ENCODE measurements at places on chromosomes 1 and 21.

GRCh38 chr1:119396982-119397381, 18.0 kb upstream of the HSD3B2 start:
- DNase-seq: no peak

GRCh38 chr1:165451691-165452090, 6.8 kb upstream of the RXRG start:
- DNase-seq: no peak

GRCh38 chr21:41228006-41228370, 60.0 kb downstream of the BACE2 start:
- DNase-seq: no peak

- DNase-seq: peak; percentile 35
Measured at GRCh38 chr1:24702511-24703293, 42.5 kb upstream of the CLIC4 start.

- DNase-seq: no peak
Measured at GRCh38 chr1:15370781-15371520, 38.7 kb upstream of the EFHD2 start.

DNA sequence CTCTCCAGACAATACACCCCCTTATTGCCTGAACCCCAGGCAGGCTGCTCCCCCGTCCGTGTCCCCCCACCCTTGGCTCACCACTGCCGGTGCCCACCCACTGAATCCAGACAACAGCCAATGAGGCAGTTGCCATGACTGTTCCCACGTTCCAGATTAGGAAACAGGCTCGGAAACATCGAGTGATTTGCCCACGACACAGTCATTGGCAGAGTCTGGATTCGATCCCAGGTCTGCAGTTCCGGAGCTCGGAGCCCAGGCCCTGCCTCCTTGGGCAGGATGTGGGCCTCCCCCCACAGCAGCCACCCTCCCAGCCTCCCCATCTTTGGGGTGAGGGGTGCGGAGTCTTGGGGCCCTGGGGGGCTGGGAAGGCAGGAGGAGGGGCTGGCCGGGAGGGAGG, 20.3 kb upstream of the CLSTN1 start:
- DNase-seq: no peak

GRCh38 chr1:157652859-157653493, 47.6 kb downstream of the FCRL3 start:
- DNase-seq: no peak

- no peak for DNase-seq
Measured at GRCh38 chr21:17536381-17536780, 23.5 kb downstream of the CXADR start.

DNA sequence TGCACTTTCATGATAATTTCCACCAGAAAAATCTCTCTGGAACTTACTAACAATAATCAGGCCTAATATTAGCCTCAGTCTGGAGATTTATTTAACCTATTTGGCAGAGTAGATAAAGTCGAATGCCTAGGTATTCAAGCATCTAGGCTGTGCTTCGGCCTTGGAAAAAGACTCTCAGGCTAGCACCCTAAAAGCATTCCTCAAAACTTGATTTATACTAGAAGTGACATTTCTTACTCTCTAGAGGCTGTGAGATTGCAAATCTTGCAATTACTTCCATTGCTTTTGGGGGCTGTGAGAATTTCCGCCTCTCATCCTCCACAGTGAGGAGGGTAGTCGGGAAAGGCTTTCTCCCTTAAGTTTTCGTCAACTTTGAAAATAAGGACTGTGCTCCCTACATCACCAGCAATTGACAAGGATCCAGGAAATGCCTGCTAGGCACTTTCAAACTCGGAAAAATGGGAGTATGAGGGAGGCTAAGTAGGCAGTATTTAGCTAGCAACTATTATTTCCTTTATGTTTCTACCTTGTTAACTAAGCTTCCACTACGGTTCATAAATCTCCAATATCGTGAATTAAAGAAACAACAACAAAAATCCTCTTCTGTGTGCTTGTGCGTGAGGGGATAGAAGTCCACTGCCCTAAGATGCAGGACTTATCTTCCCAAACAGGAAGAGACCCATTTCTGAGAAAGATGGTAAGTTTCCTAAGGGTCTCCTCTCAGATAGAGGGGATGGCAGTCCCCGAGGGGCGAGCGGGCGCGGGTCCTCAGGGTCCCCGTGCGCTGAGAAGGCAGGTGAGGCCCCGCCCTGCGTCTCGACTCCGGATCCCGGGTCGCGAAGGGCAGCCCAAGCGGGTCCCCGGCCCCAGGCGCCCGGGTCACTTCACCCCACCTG, 1.1 kb upstream of the LMO4 start:
- DNase-seq: peak; percentile 20

- DNase-seq: peak; percentile 5
Measured at GRCh38 chr1:175804561-175804960, 61.2 kb upstream of the TNR start.

GRCh38 chr1:50103615-50104081, 5.1 kb upstream of the ELAVL4 start:
- no peak for DNase-seq

DNA sequence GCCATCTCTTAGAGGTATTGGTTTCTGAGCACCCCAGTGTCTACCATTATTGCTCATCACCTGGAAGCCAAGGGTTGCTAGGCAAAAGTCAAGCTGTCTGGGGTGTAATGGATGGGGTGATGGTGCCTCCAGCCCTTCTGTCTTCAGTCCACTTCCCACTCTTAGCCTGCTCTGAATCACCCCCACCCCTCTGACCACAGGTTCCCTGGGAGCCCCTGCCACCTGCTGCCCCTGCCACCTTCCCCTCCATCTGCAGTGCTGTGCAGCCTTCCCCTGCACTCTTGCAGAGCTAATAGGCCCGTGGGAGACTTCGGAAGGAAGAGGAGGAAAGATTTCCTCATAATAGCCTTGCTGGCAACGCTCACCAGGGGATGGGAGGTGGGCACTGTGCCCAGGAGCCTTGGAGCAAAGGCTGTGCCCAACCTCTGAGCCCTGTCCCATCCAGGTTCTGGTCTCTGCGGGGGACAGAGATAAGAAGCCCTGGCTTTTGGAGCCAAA, 35.5 kb downstream of the CAPN2 start:
- peak; percentile 39 for DNase-seq

DNA sequence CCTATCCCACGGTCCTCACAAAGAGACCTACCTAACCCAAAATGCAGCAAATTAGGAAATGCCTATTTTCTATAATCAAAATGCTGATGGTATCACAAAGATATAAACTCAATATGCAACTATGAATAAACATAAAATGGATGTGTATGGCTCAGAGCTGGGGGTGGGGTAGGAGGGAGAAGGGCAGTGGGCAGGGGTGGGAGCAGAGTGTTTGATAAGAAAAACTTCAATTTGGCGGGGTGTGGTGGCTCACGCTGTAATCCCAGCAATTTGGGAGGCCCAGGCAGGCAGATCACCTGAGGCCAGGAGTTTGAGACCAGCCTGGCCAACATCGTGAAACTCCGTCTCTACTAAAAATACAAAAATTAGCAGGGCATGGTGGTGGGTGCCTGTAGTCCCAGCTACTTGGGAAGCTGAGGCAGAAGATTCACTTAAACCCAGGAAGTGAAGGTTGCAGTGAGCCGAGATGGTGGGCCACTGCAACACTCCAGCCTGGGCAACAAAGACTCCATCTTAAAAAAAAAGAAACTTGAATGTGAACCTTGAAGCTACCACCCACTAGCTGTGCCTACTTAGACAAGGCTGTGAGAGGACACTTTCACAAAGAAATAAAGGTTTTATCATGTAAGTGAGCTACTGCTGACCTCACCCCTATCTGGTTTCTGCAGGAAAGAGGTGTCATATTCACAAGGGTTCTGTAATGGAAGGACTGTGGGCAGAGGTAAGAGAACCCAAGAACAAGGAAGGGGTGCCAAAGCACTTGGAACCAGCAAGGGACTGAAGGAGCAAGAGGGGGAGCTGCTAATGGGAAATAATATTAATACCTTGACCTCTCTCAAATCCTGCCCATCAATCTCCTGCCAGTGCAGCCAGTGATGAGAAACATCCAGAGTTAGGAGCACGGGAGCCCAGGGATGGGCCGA, 53.0 kb downstream of the HLCS start:
- DNase-seq: no peak

GRCh38 chr1:82143108-82143833, 342.5 kb downstream of the ADGRL2 start:
- no peak for DNase-seq

- DNase-seq: peak; percentile 77
Measured at GRCh38 chr1:198677027-198677426, 38.2 kb downstream of the PTPRC start.

DNA sequence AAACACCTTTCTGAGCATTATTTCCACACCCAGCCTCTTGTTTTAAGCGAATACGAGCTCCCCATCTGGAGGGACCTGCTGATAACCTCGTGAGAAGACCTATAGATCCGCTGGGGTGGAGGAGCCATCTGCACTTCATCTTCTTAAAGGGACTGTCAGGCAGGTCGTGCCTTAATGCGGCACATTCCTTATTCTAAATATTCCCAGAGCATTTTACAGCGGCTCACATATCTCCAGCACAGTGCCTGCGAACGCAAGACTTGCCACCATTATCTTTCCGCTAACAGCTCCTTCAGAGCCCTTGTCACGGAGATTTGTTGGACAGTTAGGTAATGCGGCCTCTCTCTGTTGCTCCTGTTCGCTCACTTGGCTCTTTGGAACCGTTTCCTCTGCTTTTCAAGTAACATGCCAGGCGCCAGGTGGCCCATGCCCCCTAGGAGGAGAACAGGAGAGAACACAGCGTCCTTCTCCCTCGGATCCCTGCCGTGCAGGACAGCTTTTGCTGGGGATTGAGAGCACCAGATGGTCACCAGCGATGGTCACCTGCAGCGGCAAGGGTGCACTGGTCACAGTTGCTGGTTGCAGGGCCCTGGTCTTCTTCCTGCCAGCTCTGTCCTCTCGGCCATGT, 162.4 kb downstream of the PGBD5 start:
- DNase-seq: no peak

DNA sequence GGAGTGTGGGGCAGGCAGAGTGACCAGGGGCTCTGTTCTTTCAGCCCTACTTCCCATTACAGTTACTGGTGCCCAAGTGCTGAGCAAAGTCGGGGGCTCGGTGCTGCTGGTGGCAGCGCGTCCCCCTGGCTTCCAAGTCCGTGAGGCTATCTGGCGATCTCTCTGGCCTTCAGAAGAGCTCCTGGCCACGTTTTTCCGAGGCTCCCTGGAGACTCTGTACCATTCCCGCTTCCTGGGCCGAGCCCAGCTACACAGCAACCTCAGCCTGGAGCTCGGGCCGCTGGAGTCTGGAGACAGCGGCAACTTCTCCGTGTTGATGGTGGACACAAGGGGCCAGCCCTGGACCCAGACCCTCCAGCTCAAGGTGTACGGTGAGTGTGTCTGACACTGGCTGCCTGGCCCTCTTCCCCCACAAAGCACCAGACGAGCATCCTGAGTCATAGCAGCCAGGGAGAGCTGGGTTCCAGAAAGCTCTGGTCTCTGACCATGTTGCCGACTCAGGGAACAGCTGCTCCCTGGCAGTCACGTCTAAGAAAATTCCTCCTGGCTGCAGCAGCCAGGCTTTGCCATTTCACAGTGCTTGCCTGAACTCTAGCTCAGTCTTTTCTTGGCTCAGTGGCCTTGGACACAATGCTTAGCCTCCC, 3.3 kb downstream of the SLAMF8 start:
- peak; percentile 82 for DNase-seq

DNA sequence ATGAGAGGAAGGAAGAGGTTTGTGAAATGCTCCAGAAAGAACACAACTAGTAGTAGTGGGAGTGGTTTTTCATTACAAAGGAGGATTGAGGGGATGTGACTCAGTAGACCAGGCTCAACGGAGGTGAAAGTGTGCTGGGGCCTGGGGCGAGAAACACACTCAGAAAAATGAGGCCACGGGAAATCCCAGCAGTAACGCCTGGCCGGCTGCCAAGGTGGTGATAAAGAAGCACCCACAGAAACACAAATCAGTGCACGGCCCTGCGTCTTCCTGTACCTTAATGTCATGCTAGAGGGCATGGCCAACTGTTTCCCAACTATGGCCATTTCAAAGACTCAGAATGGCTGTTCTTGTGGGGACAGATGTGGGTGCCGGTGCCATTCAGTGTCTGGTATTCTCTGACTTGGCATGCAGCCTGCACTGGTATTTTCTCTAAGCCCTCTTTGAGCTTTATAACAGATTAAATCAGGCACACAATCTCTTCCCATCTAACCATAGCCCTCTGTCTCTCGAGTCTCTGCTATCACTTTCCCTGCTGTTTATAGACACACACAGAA, 38.2 kb downstream of the URB2 start:
- DNase-seq: no peak

GRCh38 chr1:121566346-121566745, 381.6 kb downstream of the SRGAP2C start:
- DNase-seq: no peak

DNA sequence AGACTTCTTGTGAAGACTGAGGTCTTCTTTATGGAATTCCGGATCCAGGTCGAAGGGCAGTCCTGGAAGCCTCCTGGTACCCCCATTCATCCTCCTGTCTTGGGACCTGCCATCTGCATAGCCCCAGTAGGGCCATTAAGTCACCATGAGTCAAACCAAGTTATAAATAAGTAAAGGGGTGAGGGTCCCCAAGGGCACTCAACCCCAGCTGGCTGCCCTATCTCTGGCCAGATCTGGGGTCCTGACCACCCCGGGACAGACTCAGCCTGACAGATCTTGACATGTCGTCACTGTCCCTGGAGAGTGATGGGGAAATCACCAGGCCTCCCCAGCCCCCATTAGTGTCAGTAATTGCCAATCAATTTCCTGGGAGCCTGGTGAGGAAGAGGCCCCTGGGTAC, 108.7 kb downstream of the EPHB2 start:
- DNase-seq: no peak

DNA sequence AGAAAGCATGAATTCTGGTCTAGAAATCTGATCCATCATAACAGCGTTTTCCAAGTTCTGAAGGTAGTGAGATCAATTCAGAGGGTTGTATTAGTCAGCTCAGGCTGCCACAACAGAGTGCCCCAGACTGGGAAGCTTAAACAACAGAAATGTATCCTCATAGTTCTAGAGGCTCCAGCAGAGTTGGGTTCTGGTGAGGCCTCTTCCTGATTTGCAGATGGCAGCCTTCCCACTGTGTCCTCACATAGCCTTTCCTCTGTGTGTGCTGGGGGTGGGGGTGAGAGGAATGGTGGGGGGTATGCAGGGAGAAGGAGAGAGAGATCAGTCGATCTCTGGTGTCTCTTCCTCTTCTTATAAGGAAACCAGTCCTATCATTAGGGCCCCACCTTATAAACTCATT, 15.1 kb downstream of the ZBTB8B start:
- no peak for DNase-seq

GRCh38 chr1:222824641-222825040, 9.8 kb downstream of the DISP1 start:
- peak; percentile 24 for DNase-seq

GRCh38 chr1:12173631-12174121, 6.9 kb downstream of the TNFRSF1B start:
- peak; percentile 20 for DNase-seq

- DNase-seq: no peak
Measured at GRCh38 chr1:248372394-248372793, 3.2 kb upstream of the OR2T6 start.

- DNase-seq: peak; percentile 40
Measured at GRCh38 chr1:22773981-22774832, 63.6 kb downstream of the EPHB2 start.

Data from fibroblast of skin of right quadriceps (primary cell).